ENCODE measurements at places on chromosomes 1 and 21.

DNA sequence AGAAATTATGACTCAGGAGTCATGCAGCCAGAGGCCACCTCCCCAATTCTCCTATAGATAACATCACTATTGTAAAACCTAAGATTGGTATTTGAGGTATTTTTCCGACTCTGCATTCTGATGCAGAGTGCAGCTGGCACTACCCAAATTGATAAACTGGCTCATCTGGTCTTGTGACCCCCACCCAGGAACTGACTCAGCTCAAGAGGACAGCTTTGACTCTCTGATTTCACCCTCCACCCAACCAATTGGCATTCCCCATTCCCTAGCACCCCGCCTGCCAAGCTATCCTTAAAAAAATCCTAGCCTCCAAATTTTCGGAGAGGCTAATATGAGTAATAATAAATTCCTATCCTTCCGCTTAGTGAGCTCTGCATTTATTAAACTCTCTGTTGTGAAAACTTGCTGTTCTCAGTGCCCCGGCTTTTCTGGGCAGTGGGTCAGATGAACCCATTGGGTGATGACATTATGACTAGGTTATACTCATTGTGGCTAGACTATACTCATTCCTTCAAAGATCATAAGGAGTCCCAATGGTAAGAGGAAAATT is 39.4 kb upstream of the EPS15 start:
- DNase-seq, result no peak

DNA sequence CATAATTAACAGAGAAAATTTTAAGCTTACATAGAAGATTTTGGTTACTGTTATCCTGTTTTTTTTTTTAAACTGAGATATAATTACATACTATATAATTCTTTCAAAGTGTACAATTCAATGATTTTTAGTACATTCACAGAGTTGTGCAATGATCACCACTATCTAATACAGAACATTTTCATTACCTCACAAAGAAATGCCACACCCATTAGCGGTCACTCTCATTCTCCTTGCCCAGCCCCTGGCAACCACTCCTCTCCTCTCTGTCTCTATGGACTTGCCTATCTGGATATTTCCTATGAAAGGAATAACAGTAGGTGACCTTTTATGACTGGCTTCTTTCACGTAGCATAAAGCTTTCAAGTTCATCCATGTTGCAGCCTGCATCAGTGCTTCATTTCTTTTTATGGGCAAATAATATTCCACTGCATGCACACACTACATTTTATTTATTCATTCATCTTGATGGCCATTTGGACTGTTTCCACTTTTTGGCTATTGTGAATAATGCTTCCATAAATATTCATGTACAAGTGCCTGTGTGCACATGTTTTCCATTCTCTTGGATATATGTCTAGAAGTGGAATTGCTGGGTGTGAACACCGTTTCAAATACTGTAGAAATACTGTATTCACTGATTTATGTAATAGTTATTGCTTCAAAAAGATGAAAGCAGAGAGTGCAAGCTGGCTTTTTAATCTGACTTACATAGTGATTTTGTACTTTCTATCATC is 26.5 kb downstream of the TAF5L start:
- no peak for DNase-seq

- DNase-seq, result no peak
These were observed 199.5 kb downstream of the GPATCH2 start for GRCh38 chr1:217431395-217431794.

DNA sequence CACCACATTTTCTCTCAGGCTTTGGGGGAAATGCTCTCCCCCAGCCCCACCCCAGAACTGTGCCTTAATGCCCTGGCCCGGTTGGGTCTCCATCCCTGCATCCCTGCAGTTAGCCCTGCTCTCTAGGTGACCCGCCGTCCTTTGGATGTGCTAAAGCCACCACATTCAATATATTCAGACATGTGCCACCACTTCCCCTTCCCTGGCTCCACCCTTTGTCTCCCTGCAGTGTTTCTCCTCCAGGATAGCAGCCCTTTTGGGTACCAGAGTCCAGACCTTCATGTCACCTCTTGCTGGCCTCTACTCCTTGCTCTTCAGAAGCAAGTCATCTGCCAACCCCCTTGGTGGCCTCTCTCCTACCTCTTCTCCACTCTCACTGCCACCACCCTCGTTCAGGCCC is 41.8 kb downstream of the RUNX1 start:
- DNase-seq, result no peak

GRCh38 chr21:36211660-36212512 is 55.3 kb downstream of the DOP1B start:
- DNase-seq, result peak; percentile 61

DNA sequence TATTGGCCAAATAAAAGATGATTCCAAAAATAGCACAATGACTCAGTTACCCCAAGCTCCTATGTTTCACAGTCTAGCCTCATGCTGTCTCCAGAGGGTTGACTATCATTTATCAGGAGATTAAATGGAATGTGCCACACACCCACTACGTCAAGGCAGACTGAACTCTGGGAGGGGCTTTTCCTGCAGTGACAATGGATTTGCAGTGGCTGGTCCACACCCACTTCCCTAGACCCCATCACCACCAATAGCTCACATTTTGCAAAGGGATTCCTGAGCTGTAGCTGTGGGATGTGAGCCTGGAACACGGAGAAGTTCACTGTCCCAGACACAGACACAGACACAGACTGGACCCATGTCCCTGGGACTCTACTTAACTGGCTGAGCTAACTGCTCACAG is 77.1 kb downstream of the HLCS start:
- peak; percentile 11 for DNase-seq

DNA sequence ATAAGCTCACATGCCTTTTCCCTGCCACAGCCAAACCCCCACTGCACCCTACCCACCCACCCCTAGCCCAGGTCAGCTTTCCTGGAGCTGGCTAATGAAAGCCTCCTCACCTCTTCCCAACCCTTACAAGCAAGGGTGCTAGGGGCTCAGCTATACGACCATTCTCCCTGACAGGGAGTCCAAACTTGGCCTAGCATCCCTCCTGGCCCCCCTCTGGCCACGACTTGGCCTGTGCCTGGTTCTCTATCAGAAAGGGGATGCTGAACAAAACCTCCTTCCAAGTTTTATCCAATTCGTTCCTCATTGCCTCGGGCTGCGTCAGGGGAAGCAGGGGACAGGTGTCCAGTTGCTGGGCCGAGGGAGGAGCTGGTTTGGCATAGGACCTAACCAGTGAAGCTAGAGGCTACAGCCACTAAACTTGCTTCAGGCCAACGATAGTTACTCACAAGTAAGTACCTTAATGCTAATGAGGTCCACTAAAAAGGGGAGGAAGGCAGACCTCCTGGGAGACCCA is 8.6 kb downstream of the TMEM81 start:
- no peak for DNase-seq

DNA sequence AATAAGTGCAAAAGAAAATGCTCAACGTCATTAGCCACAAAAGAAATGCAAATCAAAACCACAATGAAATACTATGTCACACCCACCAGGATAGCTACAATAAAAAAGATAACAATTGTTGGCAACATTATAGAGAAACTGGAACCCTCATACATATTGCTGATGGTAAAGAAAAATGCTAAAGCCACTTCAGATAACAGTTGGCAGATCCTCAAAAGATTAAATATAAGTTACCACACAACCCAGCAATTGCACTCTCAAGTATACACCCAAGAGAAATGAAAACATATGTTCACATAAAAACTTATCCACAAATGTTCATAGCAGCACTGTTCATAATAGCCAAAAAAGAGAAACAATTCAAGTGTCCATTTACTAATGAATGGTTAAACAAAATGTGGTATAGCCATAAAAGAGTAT is 20.7 kb downstream of the TRIM33 start:
- no peak for DNase-seq

GRCh38 chr1:86183810-86184209 is 27.2 kb upstream of the COL24A1 start:
- no peak for DNase-seq

DNA sequence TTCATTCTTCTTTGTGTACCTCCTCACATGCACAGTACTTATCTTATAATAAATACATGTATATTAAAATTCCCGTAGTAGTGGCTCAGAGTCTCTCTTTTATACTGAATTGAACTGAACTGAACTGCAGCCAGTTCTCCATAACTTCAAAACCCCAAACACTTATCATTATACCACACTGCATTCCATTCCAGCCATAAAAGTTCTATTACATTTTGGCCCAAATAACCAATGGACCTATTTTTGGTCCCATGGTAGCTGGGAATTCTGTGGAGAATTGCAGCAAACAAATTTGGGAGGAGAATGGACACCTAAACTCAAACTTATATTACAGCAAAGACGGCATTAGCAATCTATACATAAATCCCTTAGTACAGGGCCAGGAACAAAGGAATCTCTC is 86.6 kb upstream of the C1orf87 start:
- no peak for DNase-seq

GRCh38 chr1:42957880-42958487 is 684 bp downstream of the SLC2A1 start:
- peak; percentile 69 for DNase-seq

GRCh38 chr1:182561456-182561855 is 27.6 kb downstream of the RNASEL start:
- no peak for DNase-seq

DNA sequence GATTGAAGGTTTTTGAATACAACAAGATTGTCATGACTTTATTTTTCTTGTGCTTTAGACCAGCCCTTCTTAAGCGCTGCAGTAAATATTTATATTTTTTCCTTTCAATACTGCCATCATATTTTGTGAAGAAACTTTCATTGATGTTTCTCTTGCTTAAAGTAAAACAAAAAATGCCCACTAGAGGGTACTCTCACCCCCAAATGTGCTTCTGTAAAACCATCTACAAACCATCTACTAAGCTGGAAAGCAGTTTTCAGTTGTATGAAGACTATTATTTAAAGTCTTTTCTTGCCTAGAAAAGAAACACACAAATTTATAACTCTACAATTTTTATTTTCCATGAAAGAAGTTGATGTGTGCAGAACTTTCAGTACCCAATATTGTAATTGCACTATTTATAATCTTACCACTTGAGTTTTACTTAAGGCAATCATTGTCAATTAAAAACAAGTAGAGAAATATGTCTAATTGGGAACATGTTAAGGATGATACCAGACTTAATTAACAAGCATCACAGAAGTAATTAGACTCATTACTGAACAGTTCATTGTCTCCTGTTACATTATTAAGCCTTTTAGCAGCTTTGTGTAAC is 10.7 kb downstream of the LEPR start:
- DNase-seq, result peak; percentile 63

GRCh38 chr1:93433407-93433961 is 14.4 kb upstream of the FNBP1L start:
- no peak for DNase-seq

- no peak for DNase-seq
These were observed 26.1 kb downstream of the RNF223 start for GRCh38 chr1:1047963-1048362.

GRCh38 chr1:231893400-231894102 is 267.0 kb downstream of the DISC1 start:
- DNase-seq, result no peak

DNA sequence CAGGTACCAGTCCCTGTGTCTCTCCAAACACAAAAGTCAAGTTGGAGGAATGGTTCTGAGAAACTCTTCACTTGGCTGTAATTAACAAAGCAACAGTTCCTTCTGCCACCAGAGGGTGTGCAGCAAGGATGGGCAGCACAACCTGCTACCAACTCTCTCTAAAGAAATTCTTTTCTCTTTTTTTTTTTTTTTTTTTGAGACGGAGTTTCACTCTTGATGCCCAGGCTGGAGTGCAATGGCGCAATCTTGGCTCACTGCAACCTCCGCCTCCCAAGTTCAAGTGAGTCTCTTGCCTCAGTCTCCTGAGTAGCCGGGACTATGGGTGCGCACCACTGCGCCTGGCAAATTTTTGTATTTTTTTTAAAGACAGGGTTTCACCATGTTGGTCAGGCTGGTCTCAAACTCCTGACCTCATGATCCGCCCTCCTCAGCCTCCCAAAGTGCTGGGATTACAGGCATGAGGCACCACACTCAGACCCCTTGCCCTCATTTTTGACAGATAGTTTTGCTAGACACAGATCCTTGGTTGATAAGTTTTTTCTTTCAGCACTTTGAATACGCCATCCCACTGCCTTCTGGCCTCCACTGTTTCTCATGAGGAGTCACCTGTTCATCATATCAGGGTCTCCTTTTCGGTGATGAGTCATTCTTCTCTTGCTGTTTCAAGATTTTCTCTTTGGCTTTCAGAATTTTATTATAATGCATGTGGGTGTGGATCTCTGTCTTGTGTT is 12.1 kb upstream of the DEGS1 start:
- DNase-seq, result peak; percentile 40

- DNase-seq, result no peak
These were observed 15.3 kb upstream of the CHIT1 start for GRCh38 chr1:203244776-203245175.

DNA sequence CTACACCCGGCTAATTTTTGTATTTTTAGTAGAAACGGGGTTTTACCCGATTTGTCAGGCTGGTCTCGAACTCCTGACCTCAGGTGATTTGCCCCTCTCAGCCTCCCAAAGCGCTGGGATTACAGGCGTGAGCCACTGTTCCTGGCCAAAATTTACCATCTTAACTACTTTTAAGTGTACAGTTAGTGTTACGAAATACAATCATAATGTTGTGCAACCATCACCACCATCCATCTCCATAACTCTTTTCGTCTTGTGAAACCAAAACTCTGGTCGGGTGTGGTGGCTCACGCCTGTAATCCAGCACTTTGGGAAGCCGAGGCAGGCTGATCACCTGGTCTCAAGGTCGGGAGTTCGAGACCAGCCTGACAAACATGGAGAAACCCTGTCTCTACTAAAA is 14.1 kb upstream of the ZBTB40 start:
- no peak for DNase-seq

DNA sequence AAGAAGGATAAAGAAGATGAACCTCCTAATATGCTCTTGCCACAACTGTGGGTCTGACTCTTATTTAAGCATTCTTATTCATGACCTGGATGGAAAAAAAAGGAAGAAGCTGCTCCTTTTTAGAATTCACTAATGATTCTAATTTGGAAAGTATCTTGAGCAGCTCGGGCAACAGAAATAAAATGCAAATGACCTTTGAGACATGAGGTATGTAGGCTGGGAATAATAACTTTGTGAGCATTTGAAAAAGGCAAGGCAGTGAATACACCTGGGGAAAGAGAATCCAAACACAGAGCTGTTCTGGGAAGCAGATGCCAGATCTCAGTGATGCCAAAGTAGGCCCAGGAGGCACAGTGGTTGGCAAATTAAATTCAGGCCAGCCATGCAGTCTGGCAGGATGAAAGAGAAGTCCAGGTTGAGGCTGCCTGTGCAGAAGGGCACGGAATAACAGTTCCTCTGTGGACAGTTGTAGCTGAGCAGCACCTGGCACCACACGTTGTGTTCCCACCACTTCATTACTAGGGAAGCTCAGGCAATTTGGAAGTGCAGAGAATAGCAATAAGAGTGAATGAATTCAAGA is 320.8 kb upstream of the ST6GALNAC5 start:
- DNase-seq, result no peak

DNA sequence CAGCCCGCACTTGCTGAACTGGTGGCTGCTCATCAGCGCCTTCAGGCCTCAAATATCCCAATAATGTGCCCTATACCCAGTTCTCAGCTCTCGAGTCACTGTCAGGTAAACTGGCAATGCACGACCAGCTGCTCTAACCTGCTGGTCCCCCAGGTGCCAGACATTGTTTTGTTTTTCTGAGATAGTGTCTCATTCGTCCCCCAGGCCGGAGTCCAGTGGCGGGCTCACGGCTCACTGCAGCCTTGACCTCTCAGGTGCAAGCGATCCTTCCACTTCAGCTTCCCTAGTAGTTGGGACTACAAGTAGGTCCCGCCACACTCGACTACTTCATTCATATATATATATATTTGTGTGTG is 1.0 kb upstream of the NADK start:
- no peak for DNase-seq

- peak; percentile 38 for DNase-seq
These were observed 35.5 kb downstream of the SLC26A9 start for GRCh38 chr1:205907794-205908193.

Data from mesenchymal stem cell (in vitro differentiated cells and primary cell).